H54 (cell line): ENCODE measurements at places on chromosomes 2 and 18.
A peak's percentile ranks its signal among the peaks of the same experiment; 100 is the strongest.

- DNase-seq: no peak
Measured at GRCh38 chr18:36828157-36828629, 609 bp downstream of the TPGS2 start.

DNA sequence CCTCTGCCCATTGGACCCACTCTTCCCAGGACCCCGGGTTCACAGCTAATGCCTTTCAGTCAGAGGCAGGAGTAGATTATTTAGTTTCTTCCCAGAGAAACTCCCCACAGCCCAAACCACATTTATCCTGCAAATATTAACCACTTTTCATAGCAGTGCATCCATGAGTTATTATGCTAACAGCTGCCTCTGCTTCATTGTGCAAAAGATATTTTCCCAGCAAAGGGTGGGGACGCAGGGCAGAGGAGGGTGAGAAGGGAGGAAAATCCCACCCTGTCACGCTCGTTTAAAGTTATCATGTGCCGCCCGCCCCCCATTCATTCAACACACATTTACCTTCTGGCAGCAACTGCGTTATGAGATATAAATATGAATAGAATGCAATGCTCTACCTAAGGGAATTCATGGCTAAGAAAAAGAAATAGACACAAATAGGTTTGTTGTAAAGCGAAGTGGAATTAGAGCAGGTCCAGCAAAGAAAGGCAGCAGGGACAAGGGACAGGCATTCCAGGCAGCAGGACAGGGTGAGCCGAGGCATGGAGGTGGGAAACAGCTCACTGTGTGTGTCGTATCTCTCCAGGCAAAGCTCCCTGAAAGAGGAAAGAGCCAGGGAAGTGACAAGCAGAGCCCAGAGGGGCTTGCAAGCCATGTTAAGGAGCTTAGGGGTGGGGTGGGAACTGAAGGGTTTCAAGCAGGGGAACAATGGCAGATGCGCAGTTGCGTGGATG is 46.3 kb upstream of the LTBP1 start:
- DNase-seq: no peak

GRCh38 chr2:21467910-21468309 is 344.1 kb downstream of the TDRD15 start:
- DNase-seq: no peak

GRCh38 chr2:62964050-62964449 is 86.6 kb upstream of the OTX1 start:
- no peak for DNase-seq

- DNase-seq: peak; percentile 15
Measured at GRCh38 chr2:111209045-111209514, 88.4 kb downstream of the BCL2L11 start.

DNA sequence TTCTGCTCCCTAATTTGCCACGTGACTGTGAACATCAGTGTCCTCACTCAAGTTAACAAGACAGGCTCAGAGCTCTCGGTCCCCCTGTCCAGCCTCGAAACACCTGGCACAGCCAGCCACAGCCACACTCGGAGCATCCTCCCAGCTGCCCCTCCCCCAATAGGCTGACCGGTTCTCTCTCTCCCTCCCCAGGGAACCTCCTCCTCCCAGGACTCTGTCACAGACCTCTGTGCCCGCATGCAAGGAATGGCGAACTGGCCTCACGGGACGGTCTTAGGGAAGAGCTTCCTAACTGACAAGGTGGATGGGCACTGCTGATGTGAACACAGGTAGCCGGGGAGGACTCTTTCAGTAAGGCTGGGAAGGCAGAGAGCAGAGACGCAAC is 18.8 kb downstream of the CYP26B1 start:
- DNase-seq: no peak

DNA sequence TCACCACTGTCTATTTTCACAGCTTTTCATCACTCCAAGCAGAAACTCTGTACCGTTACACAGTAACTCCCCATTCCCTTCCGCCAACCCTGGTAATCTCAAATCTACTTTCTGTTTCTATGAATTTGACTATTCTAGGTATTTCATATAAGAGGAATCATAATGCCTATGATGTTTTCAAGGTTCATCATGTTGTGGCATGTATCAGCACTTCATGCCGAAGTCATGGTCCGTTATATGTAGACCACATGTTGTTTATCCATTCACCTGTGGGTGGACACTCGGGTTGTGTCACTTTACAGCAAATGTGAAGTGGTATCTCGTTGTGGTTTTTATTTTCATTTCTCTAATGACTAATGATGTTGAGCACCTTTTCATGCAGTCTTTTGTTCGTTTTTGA is 21.6 kb downstream of the CPSF3 start:
- DNase-seq: no peak

GRCh38 chr18:23662309-23663263 is at the start of gene ANKRD29:
ANKRD29 (minus strand) TSS chr18:23662911; CDS start chr18:23662730, 181 bp downstream.
- DNase-seq: peak; percentile 38

GRCh38 chr18:55787536-55788073 is 199.6 kb upstream of the TCF4 start:
- DNase-seq: no peak

DNA sequence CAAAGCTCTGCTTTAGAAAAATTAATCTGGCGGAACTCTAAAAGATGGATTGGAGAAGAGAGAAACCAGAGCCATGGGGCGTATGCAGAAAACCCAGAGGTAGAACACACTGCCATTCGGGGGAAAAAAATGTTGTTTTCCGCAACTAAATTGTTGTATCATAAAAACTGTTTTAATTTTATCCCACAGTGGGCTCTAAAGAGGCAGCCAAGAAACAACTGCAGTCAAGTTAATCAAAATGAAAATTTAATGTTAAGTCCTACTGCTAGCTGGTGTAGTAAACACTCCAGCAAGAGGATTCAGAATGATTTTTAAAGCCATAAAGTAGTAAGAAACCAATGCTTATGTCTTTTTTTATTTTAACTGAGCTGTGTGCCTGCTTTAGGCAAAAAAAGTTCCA is 69.1 kb downstream of the GAREM1 start:
- DNase-seq: no peak

DNA sequence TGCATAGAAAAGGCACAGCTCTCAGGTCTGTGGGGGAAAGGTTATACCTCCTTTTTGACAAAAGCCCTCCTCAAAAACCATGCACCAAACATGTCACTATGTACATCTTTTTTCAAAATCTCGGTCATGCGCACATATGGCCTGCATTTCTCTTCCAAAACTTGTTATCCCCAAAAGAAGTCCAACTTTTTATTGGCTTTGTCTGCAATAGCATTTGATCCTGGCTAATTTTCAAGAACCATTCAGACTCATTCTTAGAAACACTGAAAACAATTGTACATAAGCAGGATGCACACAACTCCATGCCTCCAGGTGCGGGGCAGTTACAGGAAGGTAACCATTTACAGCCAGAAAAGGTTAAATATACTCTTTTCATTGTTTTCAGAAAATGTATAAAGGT is 21.9 kb downstream of the SERTAD2 start:
- no peak for DNase-seq

GRCh38 chr2:152348388-152348787 is 13.4 kb downstream of the FMNL2 start:
- no peak for DNase-seq

- no peak for DNase-seq
Measured at GRCh38 chr2:23617811-23618215, 232.8 kb downstream of the KLHL29 start.

GRCh38 chr2:227853204-227853629 is 18.2 kb upstream of the DAW1 start:
- no peak for DNase-seq

GRCh38 chr2:9086465-9086864 is 83.0 kb upstream of the MBOAT2 start:
- no peak for DNase-seq

DNA sequence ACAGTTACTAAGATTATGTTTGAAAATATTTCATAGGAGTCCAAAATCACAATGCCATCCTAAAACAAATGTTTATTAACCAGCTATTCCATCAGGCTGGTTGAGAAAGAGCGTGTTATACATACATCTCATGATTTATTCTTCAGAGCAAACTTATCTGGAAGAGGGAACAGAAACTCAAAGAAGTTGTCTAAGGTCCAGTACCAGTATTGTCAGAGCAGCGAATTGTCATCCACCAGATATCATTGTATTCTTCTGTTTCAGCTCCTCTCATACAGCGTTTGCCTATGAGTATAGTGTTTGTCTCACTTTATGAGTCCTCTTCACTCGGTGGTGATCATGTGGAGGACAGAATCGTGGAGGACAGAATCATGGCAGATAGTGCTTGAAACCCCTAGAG is 238.2 kb downstream of the OSR1 start:
- DNase-seq: no peak

GRCh38 chr2:11663427-11663826 is 6.6 kb downstream of the NTSR2 start:
- DNase-seq: no peak

- DNase-seq: no peak
Measured at GRCh38 chr18:35733408-35733807, 151.9 kb downstream of the GALNT1 start.

GRCh38 chr18:70382992-70383717 is 94.3 kb downstream of the SOCS6 start:
- no peak for DNase-seq
